ENCODE measurements at places on chromosomes 3 and 15. TPM values are rescaled to one million over a fixed set of nuclear protein-coding genes. Genes with fewer than 3 reads are reported as not detected.

DNA sequence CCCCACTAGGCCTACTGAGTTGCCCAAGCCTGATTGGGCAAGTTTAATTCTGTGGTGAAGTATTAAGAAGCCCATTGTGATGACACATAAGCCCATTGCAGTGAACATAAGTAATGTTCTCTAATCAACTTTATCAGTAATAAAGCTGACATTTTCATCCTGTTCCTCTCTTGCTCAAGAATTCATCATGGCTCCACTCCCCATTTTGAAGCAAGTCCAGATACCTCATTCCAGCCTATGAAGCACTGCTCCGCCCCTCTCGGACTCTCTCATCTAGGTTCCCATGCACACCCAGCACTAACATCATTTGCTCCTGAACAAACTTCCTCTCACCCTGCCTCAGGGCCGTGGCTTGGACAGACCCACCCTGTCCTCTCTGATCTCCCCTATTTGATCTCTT lies 10.5 kb downstream of the SHF start:
- no peak for DNase-seq

DNA sequence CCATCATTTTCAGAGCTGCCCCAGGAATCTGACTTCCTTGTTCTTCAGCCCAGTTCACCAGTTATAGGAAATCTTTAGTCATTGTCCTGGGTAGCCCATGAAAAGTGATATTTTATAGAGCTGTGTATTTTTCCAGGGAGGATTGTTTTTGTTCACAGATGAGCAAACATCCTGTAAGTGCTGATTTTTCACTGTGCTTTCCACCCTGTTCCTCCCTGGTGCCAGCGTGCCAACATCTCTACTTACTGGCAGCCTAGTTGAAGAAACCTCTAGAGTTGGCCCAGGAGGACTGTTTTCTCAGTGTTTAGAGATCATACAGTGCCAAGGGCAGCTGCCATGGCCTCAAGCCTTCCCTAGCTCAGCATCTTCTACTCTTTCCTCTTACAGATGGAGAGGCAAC lies 41.3 kb downstream of the ST6GAL1 start:
- no peak for DNase-seq

DNA sequence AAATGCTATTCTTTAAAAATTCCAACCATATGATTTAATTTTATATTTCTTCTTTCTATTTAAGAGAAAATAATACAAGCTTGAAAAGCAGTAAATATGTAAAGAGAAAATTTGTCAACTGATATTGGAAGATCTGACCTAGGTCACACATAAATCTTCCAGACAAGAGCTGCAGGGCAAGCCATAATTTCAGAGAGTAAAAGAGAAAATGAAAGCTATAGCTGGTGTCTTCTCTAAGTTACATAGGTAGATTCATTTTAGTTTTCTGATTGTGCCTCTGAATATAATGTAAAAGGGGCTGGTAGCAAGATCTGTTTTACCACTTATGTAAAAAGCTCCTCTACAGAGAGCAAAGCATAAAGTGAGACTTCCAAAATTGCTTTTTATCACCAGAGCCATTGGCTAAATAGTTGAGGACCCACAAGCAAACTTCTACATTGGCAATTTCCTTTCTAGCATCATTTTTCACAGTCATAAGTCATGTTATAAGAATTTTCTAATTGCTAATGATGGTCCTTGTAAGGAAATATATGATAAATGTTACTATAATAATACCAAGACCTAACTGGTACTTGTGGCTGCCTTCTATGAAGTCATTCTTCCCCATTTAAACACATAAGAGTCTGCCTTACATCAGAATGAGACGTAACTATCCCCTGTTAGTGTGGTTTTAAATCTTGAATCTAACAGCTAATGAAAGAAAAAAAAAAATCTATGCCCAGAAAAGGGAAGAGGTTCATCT lies 80.8 kb upstream of the SKOR1 start:
- no peak for DNase-seq

The RPS27L gene
- polyA plus RNA-seq, result 501 TPM

DNA sequence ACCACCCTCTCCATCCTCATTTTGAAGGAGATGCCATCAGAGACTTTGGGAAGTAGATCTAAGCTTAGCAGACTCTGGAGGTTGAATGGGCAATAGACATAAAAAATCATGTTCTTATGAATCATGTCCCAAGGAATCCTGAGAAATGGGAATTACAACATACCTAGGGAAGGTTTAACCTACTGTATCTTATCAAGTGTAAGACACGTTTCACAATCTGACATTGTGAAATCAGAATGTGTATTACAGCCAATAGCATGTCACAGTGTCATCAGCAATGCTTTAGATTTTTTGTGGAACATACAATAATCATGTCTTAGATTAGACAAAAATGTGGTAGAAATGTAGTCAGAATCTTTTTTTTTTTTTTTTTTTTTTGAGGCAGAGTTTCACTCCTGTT lies 332.4 kb upstream of the TLE3 start:
- peak; percentile 29 for DNase-seq

The CD200R1 gene
- not detected for polyA plus RNA-seq

GRCh38 chr15:24985224-24985623 lies 30.4 kb downstream of the SNRPN start:
- DNase-seq, result no peak

DNA sequence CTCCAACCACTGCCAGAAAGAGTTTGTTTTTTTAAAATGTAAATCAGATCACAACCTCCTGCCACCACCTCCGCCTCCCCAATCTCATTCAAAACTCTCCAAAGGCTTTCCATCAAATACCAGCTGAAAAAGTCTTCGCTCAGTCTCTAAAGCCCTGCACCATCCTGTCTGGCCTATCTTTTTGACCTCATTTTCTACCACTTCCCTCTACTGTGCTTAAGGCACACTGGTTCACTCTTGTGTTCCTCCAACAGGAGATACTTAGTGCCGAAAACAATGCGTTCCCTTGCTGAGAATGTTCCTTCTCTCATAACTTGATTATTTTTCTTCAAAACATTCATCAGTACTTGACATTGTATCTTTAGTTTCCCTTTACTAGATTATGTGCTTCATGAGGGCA lies 3.5 kb downstream of the BTBD1 start:
- no peak for DNase-seq

The PTX3 gene
- 235 TPM for polyA plus RNA-seq

- DNase-seq, result no peak
Observed at GRCh38 chr3:56790016-56790821, 11.5 kb downstream of the ARHGEF3 start.

DNA sequence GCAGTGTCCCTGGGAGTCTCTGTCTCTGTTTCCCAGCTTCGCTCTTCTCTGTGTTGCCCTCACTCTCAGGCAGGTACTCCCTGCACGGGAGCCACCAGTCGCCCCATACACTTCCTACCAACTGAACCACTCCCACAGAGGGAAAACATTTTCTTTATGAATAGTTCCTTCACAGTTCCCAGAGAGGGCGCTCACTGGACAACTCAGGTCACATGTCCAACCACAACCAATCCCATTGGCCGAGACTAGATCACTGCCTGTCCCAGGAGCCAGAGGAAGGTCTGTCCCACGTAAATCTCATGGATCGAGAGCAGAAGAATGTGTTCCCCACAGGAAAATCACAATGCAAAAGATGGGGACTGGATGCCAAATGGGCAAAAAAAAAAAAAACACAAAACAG lies 26.1 kb downstream of the GRK7 start:
- DNase-seq, result no peak

- no peak for DNase-seq
Observed at GRCh38 chr3:196528639-196529233, 13.6 kb upstream of the SMCO1 start.

DNA sequence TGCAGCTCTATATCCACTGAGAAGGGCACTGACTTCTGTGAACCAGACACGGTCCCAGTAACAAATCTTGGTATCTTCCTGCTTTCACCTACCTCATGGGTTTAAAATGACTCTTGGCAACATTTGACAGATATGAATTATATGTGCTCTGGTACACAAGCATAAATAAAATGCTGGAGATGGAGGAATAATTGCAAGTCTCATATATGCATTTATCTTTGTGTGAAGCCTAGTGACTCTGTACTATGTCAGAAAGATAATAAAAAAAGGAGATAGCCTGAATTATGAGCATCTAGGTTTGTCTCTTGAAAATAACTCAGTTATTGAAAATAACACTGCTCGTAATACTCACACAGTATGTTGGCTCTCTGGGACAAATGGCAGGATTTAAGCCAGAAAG lies 167.1 kb upstream of the CRBN start:
- no peak for DNase-seq

The EBLN2 gene
- polyA plus RNA-seq, result 3.2 TPM

The HESX1 gene
- 0.46 TPM for polyA plus RNA-seq

GRCh38 chr3:192010490-192010889 lies 549.5 kb downstream of the PYDC2 start:
- no peak for DNase-seq

The TOPBP1 gene
- 17.6 TPM for polyA plus RNA-seq

GRCh38 chr3:126028096-126028495 lies 55.8 kb downstream of the SLC41A3 start:
- DNase-seq, result no peak

DNA sequence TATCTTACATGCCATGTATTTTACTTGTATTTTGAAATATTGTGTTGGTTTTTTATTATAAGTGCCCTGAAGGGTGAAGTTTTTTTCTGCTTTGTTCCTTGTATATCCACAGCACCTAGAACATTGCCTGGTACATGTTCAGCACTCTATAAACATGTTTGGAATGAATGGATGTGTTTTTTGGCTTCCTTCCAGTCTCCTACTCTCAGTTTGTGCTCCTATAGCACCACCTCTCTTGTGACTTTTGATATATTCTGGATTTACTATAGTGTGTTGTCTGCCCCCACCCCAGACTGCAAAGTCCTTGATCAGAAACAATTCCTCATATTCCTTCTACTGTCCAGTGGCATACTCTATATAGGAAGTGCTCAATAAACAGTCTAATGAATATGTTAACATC lies 60.6 kb downstream of the PLCL2 start:
- no peak for DNase-seq

GRCh38 chr3:114846779-114847178 lies 300.3 kb downstream of the ZBTB20 start:
- peak; percentile 16 for DNase-seq

The ITGA11 gene
- 24.0 TPM for polyA plus RNA-seq

The WNT5A gene
- polyA plus RNA-seq, result 168 TPM

DNA sequence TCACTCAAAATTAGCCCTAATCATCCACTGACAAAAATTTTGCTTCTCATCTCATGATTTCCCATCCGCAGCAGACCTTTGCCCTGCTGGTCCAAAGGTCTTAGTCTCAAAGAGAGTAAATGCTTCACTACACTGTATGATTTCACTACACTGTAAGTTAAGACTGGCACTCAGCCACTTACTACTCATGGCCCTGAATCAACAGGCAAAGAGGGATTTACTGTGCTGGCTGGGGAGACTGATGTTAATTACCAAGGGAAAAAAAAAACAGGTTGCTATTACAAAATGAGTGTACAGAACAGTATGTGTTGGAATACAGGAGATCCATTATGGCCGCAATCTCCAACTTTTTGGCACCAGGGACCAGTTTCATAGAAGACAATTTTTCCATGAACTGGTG lies 214.8 kb downstream of the ZMAT3 start:
- DNase-seq, result no peak

The AMT gene
- polyA plus RNA-seq, result 5.5 TPM

DNA sequence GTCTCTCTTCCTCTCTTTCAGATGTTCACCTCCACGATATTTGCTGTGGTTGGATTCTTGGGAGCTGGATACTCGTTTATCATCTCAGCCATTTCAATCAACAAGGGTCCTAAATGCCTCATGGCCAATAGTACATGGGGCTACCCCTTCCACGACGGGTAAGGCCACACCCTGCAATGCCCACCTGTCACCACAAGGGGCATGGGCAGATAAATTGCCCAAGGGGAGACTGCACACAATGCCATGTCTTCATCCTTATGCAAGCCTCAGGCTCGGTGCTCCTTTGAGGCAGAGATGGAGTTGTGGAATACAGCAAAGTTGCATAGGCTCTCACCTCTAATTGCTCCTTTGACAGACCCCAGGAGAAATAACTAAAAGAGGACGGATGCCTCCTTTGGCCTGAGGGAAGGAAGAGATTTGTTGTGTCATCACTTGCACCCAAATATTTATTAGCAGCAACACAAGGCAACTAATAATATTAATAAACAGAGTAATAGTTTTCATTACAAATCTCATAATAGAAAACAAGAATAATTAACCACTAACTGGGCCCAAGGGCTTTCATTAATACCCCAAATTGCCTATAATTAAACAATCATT lies 13.2 kb downstream of the TM4SF4 start:
- DNase-seq, result no peak

DNA sequence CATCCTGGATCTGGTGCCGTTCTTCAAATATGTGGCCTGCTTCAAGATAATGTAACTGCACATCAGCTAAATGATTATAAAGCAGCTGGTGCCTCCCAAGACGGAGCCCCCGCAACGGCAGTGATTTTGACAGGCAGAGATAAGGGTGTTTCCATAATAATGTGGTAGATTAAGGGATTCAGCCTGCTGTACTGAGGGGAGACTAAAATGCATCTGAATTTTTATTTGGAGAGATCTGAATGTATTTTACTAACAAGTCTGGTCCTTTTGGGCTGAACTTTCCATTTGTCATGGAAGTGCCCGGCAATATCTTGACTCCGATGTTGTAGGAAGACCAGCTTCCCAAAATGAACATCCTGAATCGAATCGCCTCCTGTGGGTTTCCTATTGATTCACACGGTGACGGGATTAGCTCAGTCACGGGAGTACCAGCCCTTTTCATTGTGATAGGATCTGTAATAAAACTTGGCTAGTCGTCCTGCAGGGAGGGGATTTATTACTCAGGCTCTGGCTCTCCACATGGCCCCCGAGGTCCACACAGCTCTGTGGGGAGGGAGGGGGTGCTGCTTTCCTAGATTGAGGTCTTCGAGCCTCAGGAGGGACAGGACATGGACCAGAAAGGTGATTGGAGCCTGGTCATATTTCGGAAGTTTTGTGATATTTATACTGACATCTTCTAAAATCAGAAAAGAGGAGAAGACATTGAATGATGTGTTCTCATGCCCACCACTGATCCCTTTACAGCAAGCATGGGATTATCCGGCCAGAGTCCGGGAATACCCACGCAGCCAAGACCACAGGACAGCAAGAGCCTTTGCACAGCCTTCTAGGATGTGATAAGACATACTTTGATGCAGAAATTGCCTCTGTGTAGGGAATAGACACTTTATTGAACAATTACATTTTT lies 2.5 kb upstream of the PCSK6 start:
- no peak for DNase-seq

GRCh38 chr3:108477511-108478147 lies 32.8 kb downstream of the MYH15 start:
- peak; percentile 49 for DNase-seq

- no peak for DNase-seq
Observed at GRCh38 chr3:112598731-112599130, 36.9 kb downstream of the SLC35A5 start.

- no peak for DNase-seq
Observed at GRCh38 chr3:134155446-134155845, 95.2 kb downstream of the RYK start.

The ITIH3 gene
- 0.86 TPM for polyA plus RNA-seq

All from AG04450 (cell line).